Activated T-helper 1 cell treated with anti-CD3 and anti-CD28 coated beads, Interleukin-2, amount 50 U/mL, for 16 hours (primary cell): ENCODE measurements at places on chromosomes 16 and 17.

DNA sequence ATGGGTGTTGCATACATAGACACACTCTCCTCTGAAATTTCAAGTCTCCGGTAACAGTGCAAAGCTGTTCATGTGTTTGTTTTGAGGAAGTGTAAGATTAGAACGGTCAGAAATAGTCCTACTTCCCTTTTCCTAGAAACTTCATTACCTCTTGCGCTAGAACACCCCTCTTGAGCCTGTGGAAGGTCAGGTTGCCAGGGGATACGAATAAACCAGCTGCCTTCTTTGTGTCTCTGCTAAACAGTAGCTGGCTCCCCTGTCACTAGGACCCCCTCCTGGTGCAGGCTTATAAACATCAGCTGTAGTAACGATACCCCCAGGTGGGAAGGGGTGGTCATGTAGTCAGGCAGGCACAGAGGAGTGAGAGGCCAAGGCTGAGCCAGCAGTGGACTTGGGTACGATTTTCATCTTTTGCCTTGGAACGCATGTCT is 113.4 kb upstream of the RCVRN start:
- DNase-seq: no peak

DNA sequence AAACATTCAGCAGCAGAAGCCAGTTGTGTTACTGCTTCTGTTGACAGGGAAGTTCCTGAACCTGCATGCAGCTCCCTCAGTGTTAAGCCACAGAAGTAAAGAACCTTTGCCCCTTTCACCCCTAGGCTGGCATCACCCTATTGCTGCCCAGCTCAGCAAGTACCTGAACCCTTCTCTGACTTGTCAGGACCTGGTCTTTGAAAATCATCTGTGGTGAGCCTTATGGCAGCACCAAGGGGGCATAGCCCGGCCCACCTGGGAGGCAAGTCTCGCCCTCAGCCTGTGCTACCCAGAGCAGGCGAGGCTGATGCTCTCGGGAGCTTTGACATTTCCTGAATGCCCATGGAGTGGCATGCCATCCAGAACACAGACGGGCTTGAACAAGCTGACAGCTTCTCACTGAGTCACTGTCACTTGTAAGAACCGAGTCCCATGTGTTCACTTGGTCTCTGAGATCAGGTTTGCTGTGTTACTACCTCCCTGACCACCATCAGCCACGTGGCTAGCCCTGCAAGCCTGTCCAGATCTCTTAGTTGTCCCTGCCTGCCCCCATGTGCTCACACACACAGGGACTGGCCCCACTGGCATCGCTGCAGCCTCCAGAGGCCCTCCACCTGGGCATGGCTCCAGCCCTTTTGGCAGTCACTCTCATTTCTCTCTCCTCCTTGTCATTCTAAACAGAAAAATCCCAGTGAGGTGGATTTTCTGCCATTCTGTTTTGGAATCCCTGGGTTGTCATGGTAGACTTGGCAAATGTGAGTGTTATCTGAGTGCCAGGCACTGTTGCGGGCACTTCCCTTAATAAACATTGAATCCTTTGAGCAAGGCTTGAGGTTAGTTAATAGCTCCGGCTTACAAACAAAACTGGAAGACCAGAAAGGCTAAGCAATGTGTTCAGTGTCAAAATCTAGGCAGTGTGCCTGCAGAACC is 2.9 kb upstream of the CARMIL2 start:
- DNase-seq: no peak

- no peak for DNase-seq
These were observed 30.8 kb downstream of the USP43 start for GRCh38 chr17:9676084-9676483.

GRCh38 chr17:1100382-1100781 is 79.4 kb downstream of the ABR start:
- no peak for DNase-seq

DNA sequence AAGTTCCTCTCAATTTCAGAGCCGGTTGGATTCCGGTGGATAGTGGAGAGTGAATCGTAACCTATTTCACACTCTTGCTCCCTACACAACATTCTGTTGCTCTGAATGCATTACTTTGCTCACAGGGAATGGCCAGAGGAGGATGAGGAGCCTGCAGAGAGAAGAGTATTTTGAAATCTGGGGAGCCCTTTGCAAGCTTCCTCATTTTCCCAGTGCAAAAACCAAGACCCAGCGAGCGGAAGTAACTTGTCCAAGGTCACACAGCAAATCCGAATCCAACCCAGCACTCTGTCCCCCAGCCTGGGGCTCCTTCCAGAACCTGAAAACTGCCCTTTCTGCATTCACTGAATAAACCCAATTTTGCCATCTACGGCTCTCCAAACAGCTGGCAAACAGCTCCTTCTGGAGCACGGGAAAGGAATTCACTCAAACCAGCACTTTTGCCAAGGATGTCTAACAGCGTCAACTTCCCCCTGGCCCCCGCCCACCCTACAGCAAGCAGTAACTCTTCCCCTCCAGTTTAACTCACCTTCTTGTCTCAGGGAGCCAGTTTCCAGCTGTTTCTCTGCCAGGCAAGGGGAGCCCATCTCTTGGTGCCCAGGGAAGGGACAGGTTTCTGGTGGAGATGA is 557 bp downstream of the KCNG4 start:
- DNase-seq: no peak

GRCh38 chr17:40945414-40945813 is 8.0 kb upstream of the KRT23 start:
- no peak for DNase-seq

DNA sequence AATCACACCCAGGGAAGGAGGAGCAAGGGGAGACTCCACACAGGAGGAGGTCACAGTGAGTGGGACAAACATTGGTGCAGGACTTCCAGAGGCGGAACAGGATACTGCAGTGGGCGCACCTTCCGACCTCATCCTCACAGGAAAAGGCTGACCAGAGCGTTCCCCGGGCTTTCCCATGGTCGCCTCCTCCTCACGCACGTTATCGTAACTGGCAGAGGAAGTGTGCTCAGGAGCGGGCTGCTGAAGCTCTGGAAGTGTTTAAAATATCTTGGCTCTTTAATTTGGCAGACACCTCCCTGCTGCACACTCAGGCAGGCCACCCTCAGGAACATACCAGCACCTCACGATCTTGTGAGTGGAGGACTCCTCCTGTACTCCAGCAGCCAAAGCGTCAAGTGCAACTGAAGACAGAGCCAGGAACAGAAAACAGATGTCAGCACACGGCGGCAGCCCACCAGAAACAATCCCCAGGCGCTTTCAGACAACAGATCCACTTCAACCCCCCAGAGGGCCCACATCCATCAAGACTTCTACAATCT is 17.5 kb downstream of the FANCA start:
- no peak for DNase-seq

GRCh38 chr16:49858200-49859124 is 2.5 kb upstream of the ZNF423 start:
- DNase-seq: no peak

- no peak for DNase-seq
These were observed 340.7 kb downstream of the FOXL1 start for GRCh38 chr16:86919078-86919477.

DNA sequence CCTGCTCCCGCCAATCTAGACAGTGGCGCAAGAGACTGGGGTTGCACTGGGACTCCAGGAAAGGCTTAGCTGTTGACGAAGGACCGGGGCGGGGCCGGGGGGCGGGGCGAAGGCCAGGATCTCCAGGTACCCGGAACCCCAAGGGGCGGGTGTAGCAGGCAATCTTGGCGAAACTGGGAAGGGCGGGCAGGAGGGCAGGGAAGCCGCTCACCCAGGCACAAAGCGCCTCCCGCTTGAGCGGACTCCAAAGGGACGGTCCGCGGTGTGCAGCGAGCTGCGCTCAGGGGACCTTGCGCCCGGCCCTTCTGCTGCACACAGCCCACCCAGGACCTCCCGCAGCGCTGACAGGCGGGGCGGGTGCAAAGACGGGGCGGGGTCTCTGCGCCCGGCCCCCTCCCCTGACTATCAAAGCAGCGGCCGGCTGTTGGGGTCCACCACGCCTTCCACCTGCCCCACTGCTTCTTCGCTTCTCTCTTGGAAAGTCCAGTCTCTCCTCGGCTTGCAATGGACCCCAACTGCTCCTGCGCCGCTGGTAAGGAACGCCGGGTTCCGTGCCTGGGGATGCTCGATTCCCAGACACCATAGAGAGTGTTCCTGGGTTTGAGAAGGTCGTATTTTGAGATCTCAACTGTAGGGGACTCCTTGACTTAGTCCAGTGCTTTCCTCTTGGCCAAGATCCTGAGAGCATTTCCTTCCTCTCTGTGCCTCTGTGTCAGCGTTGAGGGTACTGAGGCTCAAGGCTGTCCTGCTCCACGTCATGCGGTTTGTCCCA is at the start of gene MT1F:
MT1F (plus strand) TSS at position 405 of the 772 bp plus-strand sequence; CDS start at position 505, 100 bp downstream.
- DNase-seq: peak; percentile 37

- DNase-seq: no peak
These were observed 4.1 kb downstream of the UBALD2 start for GRCh38 chr17:76268991-76269981.

DNA sequence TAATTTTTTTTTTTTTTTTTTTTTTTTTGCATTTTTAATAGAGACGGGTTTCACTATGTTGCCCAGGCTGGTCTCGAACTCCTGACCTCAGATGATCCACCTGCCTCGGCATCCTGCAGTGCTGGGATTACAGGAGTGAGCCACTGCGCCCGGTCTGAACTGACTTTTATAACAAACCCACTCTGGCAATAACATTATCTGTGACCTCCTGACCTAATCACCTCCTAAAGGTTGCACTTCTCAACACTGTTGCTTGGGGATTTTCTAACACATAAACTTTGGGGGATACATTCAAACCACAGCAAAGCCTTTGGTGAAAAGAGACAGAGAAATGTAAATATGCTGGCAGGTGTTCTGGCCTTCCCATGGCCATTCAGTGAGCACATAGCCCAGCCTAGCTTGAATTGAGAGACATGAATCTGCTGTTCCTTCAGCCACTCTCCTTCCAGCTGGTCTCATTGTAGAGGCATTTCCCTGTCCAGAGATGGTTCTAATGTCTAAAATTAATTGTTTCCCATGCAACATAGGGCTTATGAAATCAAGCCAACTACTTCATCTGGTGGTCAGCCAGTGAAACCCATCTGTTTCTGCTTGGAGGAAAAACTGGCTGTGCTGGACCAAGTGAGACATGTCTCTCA is 28.3 kb downstream of the LYRM1 start:
- no peak for DNase-seq

- DNase-seq: no peak
These were observed 21.2 kb upstream of the MON1B start for GRCh38 chr16:77169650-77170236.

DNA sequence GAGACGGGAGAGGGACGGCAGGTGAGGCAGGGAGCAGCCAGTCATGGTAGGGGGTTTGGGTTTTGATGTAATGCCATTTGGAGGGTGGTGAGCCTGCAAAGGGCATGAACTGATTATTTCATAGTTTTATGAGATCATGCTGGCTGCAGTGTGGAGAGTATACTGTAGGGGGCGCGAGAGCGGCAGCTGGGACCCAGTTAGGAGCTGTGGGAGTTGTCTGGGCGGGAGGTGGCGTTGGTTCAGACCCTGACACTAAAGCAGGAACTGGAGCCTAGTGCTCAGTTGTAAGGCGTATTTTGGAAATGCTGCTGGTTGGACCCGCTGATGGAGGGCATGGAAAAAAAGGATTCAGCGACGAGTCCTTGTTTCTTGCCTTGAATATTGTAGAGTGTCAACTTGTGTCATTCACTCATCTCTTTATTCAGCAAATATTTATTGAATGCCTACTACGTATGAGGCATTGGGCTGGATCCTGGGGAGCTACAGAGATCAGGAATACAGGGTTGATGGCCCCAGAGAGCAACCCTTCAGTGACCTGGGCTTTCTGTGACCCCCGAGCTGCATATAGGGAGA is 23.7 kb upstream of the KDM8 start:
- peak; percentile 65 for DNase-seq

DNA sequence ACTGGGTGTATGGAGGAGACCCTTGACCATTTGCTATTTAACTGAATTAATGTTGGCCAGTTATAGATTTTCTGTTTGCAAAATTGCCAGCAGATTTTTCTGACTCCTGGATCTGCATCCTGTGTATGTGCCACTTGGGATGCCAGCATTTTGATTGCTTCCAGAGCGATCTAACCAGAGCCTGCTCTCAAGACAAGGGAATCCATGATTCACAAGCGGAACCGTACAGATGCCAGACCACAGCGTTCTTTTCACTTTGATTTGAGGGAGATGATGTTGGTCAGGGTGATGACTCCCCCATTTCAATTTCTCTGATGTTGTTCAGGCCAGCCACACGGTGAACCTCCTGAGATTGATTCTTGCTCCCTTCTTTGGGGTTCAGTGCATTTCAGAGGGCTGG is 228.7 kb downstream of the CDH13 start:
- no peak for DNase-seq

GRCh38 chr16:77805398-77805797 is 17.0 kb downstream of the VAT1L start:
- no peak for DNase-seq

DNA sequence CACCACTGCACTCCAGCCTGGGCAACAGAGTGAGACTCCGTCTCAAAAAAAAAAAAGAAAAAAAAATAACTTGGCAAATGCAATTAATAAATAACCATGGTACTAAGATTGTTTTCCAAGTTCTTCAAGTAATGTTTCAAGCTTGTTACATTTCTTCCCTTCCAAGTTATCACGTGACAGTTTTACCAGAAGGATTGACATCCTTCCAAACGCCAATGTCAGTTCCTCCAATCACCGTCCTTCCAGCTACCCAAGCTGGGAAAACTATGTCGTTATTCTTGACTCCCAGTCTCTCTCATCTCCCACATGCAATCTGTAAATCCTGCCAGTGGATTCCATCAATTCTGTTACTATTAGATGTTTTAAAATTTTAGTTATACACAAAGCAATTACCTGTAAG is 3.9 kb upstream of the PHAF1 start:
- DNase-seq: no peak
